ENCODE measurements at places on chromosomes 7 and 10.

- DNase-seq: peak; percentile 60
Observed at GRCh38 chr7:98879198-98879978, 1.1 kb downstream of the TRRAP start.

DNA sequence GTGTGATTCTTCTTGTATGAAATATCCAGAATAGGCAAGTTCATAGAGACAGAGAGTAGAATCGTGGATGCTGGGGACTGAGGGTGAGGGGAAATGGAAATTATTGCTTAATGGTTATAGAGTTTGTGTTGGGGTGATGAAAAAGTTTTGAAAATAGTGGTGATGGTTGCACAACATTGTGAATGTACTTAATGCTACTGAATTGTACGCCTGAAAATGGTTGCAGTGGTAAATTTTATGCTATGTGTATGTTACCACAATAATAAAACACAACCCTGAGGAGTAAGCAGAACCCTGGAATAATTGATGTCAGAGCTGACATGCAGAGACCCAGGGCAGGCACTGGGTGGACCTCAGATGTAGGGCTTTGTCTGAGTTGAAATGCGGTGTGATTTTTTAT, 57.6 kb downstream of the TACR2 start:
- no peak for DNase-seq

DNA sequence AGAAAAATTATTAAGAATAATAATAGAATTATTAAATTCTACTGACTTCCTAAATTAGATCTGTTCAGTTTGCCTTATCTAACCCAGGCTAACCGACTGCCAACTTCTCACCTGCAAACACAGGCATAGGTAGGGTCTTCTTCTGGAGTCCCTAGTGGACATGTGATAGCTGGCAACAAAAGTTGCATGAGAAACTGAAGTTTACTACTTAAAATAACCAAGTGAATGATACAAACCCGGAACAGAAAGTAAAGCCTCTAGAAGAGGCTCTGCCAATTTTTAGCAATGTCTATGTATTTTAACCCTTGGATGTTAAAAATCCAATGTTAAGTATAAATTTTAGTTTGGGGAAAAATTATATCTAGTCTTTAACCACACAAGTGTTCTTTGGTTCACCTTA, 37.6 kb downstream of the NDUFB2 start:
- DNase-seq: no peak

GRCh38 chr10:71725998-71726579, 6.5 kb upstream of the C10orf105 start:
- no peak for DNase-seq

- DNase-seq: no peak
Observed at GRCh38 chr10:103917302-103918052, 507 bp downstream of the STN1 start.

DNA sequence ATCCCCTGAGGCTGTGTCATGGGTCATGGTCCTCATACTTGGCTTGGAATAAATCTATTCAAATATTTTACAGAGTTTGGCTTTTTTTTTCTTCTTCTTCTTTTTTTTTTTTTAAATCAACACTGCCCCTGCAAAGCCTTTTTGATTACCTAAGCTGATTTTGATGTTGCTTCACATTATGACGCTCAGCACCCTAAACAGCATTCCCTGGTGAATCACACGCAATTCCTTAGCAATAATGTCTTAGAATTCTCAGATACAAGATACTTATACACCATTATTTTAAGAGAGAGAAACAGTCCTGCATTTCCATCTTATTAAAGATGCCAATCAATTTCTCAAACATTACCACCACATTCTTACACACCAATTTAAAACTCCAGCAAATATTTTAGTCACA, 323.7 kb upstream of the IGFBP3 start:
- no peak for DNase-seq

DNA sequence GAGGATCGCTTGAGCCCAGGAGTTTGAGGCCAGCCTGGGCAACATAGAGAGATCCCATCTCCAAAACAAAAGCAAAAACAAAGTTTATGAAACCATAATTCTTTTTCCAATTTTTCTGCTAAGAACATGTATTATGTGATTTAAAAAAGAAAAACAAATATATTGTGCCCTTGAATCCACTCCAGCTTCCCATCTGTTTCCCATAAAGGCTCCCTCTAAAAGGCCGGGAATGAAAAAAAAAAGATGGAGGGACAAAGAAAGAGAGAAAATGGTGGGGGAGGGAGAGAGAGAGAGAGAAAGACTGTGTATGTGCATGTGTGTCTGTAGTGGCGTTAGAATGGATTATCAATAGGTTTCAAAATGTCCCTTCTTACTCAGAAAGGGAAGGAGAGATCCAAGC, 20.5 kb upstream of the GSDME start:
- no peak for DNase-seq

- no peak for DNase-seq
Observed at GRCh38 chr10:44843484-44843883, 67.7 kb upstream of the TMEM72 start.

DNA sequence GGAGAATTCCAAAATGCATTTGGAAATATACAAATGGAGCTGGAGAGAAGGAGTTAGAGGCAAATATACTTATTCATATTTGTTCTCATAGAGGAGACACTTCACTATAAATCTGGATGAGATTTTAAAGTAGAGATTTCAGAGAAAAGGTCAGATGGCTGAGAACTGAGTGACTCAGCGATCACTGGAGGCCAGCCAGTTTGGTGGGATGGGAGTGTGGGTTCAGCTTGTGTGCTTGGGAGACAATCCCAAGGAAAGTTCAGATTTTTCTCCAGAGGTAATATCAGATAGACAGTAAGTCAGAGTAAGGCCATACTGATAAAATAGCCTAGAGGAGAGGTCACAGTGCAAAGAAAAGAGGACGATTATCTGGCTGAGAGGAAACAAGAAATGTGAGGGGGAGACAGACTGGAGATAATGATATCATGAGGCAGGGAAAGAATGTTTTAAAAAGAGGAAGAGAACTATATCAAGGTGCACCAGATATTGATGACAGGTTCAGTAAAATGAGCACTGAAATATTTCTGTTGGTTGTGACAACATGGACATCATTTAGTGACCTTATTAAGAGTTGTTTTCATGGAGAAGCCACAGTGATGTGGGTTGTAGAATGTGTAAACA, 67.0 kb downstream of the MDFIC start:
- no peak for DNase-seq

DNA sequence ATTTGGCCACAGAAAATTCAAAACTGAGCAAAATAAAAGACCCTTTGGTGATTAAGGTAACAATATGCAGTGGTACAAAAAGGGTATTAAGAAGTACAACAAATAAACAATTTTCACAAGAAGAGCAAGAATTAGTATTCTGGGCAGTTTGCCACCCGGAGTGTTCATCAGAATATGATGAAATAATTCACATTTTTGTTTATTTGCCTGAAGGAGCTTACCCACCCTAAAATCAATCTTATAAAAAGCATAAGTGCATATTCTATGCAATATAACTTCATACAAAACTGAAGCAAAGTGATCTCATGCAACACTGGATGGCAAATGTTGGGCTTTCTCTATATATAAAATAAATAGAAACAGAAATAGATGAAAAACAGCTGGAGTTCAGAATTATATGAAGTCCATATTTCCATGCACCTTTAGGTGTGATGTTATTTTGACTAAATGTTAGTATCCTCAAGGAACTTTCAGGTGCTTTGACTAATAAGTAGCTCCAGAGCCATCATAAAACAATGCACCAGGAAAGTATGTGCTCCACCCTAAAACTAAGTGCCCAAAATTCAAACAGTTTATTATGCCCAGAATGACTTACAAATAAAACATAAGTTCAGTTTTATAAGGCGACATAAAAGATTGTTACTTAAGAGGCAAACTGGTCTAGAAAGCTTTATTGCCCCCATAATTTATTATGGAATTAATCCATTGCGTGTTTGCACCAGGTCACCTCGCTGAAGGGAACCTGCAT, 474.3 kb downstream of the SEMA3D start:
- DNase-seq: no peak

DNA sequence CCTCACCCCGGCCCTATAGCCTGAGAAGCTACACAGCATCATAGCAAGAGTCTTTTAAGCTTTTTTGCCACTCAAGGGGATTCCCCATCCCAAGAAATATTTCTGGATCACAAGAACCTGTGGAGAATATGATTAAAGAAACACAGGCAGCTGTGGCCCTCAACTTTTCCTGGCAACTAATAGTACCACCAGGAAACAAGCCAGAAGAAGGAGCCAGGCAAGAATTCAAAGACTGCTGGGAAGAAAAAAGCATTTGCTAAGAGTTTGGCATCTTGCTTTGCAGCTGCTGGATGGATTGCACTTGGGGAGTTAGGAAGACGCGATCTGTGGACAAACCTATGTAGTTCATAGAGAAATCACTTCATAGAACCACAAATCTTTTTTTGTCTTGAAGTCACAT, 437.8 kb downstream of the PLXDC2 start:
- DNase-seq: no peak

- no peak for DNase-seq
Observed at GRCh38 chr10:3805201-3805790, 20.3 kb upstream of the KLF6 start.

GRCh38 chr7:155951554-155952158, 139.4 kb upstream of the SHH start:
- no peak for DNase-seq

DNA sequence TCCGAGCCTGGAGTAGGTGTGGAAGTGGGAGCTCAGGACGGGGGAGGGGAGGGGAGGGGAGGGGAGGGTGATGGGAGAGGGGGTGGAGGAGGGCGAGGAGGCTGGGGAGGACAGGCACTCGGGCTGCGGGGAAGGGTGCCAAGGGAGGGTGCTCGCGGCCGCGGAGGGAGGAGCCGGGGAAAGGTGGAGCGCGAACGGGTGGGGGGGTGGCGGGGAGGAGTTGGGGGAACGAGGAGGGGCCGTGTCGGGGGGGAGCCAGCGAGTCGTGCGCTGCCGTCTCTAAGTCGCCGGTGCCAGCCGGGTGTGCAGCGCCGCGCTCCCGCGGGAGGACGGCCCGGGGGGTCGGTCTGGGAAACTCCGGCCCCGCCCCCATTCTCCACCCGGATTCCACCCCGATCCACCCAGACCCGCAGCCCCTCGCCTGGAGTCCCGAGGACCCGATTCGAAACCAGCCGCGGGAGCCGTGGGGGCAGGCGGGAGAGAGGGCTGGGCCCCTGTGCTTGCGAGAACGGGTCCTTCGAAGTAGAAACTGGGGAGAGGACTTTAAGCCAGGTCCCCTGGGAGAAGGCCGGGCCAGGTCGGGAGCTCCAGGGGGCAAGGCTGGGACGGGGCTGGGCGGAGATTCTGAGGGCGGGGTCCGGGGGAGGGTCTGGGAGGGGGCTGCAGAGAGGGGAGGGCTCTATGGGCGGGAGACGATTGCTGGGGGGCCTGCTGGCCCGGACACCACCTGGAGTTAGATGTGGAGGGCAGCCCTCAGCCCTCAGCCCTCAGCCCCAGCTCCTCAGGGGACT, at the start of gene ZNF467:
Gene ZNF467, minus strand, starts transcription at position 143 of the 791 bp plus-strand sequence. CDS start 2,556 bp downstream, outside the sequence.
- DNase-seq: no peak

DNA sequence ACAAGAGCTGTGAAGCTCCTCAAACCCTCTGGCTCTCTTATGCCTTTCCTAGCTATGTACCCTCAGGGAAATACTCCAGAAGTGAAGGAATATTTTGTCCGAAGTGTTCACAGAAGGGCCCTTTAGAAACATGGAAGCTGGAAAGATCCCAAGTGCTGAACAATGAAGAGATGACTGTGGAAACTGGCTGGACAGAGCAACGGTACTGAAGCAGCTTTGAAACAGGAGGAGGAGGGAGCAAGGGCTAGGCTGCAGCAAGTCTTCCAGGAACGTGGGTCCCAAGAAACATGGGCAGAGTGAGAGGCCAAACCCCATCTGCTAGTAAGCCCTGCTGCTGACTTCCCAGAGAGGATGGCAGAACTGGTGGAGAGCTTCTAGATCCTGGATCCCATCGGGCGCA, 3.0 kb upstream of the PSAP start:
- DNase-seq: no peak

DNA sequence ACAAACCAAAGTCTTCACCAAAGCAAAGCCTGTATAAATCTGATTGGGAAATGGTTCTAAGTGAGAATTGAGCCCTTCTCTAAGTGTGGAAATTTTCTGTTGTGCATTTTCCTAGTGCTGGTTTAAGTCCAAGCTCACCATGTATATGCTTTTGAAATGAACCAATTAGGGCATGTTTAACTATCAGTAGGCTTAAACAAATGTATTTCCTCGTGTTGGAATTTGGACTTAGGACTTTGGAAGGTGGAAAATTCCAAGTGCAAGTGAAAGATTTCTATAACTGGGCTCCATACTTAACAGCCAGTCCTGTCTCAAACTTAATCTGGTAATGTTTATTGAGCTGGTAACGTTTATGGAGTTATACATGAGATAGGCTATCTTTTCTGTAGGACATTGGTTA, 28.5 kb downstream of the CCNY start:
- no peak for DNase-seq

DNA sequence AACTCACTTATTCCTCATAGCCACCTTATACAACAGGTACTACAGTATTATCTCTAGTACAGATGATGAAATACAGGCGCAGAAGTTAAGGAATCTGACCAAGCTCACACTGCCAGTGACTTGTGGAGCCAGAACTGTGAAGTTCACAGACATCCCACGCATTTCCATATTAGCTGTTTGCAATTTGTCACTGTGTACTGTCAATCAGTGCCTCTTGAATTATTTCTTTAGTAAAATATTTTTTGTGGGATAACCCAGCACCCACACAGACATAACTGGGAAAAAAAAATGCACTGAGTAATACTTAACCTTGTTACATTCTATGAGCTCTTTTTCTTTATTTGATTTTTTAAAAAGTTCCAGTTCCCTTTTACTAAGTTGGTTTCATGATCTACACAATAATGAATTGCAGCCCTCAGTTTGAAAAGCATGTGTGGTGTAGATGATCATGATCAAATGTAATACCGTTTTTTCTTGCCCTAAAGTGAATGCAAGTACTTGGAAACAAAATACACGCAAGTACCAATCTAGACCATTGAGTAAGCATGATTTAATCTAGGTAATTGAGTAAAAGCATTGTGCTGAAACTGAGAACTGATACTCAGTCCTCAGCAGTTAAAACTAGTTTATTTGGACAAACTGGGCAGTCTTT, 14.1 kb downstream of the CUL1 start:
- DNase-seq: no peak

- no peak for DNase-seq
Observed at GRCh38 chr7:116772423-116772863, 89.9 kb upstream of the CAPZA2 start.

DNA sequence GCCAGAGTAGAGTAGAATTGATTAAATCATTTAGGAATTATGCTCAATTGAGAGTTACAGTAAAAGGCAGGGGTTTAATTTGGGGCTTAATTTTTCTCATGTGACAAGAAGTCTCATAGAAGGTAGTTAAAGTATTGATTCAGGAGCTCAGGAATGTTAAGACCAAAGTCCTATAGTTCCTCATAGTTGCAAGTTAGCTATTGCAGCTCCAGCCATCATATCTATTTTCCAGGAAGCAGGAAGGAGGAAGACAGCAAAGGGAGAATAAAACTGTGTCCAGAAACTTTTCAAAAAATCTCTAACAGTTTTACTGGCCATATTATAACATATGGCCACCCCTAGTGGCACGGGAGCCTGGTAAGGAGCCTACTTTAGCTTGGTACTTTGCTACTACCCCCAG, 97.0 kb upstream of the RPA3 start:
- no peak for DNase-seq

DNA sequence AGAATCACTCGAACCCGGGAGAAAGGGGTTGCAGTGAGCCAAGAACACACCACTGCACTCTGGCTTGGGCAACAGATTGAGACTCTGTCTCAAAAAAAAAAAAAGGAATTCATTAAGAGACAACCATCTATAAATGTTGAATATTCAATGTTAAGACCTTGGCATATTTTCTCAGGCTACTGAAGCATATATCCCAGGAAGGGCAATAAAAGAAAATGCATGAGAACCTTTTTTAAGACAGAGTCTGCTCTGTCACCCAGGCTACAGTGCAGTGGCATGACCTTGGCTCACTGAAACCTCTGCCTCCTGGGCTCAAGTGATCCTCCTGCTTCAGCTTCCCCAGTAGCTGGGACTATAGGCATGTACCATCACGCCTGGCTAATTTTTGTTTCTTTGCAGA, 165.0 kb downstream of the JMJD1C start:
- no peak for DNase-seq

Measured in GM18507 (cell line).